Stimulated activated CD4-positive, alpha-beta T cell treated with anti-CD3 and anti-CD28 coated beads, Interleukin-1b, Interleukin-23, amount 100 ng/mL, for 48 hours (primary cell): ENCODE measurements at places on chromosomes 5 and 9.

- DNase-seq = no peak
These were observed 269.4 kb upstream of the IRX1 start for GRCh38 chr5:3325972-3326840.

DNA sequence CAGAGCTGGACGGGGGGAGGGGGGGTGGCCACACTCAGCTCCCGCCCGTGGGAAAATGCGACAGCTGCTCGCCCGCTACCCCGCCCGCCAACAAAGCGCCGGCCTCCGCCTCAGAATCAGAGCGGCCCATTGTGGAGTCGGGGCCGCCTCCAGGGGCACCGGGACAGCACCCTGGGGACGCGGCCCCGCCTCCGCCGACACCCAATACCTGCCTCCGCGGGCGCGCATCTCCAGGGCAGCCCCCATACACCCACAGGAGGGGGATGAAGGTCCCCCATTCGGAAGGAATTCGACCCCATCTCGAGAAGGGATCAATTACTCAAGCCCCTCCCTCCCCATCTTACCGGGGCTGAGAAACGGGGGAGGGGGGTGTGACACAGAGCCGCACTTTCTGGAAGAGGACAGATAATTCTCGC lies 1.3 kb downstream of the NOTCH1 start:
- peak; percentile 63 for DNase-seq

DNA sequence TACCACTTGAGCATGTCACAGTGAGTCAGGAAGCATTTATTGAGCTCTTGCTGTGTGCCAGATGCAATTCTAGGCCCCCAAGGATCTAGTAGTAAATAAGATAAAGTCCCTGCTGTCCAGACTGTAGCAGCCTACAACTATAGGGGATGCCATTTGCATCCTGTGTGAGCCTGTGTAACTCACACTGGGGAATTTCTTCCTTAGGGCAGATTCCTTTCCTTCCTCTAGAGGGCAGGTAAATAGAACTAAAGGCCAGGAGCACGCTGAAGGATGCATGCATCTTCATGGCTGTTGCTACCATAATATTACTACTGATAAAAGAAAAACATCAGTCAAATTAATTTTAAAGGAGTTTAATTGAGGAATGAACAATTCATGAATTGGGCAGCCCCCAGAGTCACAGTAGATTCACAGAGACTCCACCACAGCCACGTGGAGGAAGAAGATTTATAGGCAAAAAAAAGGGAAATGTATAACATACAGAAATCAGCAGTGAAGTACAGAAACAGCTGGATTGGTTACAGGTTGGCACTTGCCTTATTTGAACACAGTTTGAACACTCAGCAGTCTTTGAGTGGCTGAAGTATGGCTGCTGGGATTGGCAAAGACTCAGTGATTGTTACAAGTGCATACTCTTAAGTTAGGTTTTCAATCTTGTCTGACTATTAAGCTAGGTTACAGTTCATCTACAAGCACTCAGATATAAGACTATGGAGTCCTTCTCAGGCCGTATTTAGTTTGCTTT lies 98.9 kb downstream of the ACTL7B start:
- DNase-seq = no peak

DNA sequence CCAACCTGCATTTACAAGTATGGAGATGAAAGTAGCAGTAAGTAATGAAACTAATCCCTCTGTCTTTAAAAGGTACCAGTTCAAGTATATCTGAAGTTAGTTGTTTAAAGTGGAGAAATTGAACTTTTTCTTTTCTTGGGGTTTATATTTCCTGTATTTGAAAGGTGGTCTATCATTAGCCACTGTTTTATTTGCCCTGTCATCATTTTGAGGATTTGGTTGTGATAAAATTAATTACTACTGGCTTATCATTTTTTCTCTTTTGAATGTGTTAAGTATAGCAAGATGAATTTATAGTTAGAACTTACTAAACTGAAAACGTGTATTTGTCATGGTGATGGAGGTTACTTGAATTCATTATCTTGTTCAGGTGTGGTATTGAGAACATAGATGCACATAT lies 25.1 kb downstream of the NCBP1 start:
- DNase-seq = no peak

GRCh38 chr9:24413651-24414050 lies 132.0 kb downstream of the IZUMO3 start:
- DNase-seq = no peak

DNA sequence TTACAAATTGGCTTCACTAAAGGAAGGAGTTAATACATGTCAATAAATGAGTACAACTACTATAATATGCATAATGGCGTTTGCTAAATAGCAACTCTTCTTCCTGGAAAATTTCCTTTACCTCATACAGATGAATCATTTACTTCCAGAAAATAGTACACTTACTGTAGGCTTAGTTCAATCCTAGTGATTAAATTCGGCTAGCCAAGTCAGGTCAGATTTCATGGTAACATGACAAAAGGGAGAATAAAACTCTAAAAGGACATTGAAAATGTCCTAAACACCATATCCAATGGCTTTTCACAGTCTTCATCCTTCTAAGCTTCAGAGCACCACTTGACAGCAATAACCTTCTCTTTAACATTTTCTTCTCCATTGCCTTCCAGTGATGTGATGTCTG lies 42.1 kb upstream of the ZFAND5 start:
- no peak for DNase-seq

DNA sequence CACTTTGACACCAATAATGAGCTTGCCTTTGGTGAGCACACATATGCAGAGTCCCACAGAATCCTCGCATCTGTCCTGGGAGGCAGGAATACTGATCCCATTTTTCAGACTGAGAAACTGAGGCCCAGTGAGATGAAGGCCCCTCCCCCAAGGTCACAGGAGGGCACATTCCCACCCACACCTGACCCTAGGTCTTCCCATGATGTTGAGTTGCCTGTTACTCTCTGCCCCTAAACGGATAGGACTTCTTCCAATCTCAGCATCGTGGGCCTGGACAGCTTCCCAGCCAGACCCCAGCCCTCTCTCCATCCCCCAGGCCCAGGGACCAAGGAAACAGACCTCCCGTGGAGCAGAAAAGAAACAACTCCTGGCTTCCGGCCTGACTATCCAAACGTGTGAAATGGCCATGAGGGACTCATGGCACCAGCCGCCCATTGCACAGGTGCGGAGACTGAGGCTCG lies 877 bp downstream of the SH3GLB2 start:
- DNase-seq = no peak

DNA sequence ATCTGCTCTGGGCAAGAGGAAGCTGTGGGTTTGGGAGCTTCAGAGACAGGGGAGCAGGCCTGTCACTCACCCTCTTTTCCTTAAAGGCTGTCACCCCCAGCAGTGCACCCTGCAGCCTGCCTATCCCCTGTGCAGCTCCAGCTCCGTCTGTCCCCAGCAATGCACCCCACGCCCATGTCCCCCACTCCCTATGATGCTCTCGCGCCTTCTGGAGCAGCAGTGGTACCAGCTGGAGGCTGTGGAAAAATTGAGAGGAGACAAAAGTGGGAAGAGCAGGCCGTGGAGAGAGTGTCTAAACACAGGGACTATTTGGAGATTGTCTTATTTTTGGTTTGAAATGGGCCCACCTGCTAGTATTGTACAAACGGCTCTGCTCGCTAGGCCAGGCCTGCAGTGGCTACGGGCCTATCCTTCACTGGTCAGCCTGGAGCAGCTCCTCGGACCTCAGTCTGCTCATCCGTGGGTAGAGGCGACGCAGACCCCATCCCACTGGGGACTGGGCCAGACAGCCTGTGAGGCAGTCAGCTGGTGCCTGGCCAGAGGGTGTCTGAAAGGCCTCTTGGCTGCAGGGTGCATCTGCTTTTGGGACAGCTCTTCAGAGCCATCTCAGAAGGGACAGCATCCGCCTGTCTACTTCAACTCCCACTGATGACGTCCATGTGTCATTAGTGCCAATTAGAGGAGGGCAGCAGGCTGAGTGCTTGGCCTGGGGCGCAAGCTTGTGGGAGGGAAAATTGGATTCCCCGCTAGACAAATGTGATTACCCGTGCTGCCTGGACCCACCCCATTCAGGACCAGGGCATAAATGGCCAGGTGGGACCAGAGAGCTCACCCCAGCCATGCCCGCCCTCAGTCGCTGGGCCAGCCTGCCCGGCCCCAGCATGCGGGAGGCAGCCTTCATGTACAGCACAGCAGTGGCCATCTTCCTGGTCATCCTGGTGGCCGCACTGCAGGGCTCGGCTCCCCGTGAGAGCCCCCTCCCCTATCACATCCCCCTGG lies at the start of gene DBH:
TSS of gene DBH (plus strand) at position 831 of the 999 bp plus-strand sequence. CDS start at position 840, 9 bp downstream.
- DNase-seq = no peak

GRCh38 chr5:108266242-108266641 lies 115.7 kb downstream of the FBXL17 start:
- no peak for DNase-seq

- no peak for DNase-seq
These were observed 21.4 kb downstream of the CMBL start for GRCh38 chr5:10286162-10286861.

DNA sequence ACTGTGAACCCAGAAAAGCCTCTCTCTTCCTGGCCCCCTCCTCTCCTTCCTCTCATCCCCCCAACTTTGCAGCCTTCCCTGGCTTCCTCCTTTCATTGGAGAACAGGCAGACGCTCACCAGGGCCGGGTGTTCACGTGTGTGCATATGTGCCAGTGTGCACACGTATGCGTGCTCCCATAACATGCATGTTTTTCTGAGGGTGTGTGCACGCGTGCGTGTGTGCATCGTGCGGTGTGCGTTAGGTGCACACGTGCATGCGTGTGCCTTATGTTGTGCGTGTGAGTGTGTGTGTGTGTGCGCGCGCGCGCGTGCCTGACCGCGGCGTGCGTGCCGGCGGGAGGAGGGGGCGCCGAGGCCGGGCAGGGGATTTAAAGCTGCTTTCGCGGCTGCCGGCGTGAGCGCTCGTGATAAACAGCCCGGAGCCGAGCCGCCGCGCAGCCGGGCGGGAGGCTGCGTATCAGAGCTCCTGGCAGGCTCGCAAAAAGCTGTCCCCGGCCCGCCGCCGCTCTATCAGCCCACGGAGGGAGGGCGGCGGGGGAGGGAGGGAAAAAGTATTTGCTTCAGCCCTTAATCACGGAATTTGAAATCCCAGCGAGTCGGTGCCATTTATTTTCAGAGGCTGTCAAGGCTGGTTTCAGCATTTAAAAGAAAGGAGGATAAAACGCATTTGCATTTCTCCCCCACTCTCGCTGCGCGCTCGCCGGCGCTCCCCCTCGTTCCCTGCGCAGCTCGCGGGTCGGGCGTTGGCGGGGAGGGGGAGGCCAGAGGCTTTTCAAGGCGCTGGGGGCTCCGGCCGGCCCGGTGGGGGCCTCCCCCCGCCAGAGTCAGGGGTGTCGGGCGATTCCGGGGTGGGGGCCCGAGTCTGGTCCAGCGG lies 183.9 kb downstream of the C9orf50 start:
- no peak for DNase-seq

DNA sequence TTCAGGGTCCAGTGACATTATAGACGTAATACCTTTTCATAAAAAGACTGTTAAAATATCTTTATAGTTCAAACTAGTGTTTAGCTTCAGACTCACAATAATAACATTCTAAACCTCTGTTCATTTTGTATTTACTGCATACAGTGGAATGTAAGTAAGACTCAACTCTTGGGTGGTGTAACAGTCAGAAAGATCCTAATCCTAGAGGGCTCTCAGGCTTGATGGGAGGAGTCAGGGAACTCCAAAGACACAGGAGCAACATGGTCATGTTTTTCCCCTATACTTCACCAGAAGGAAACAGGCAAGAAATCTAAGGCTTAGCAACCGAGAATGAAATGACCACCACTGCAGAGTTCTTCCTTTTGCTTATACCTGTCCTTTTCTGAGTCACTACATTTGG lies 82.6 kb downstream of the MRPS27 start:
- DNase-seq = no peak

DNA sequence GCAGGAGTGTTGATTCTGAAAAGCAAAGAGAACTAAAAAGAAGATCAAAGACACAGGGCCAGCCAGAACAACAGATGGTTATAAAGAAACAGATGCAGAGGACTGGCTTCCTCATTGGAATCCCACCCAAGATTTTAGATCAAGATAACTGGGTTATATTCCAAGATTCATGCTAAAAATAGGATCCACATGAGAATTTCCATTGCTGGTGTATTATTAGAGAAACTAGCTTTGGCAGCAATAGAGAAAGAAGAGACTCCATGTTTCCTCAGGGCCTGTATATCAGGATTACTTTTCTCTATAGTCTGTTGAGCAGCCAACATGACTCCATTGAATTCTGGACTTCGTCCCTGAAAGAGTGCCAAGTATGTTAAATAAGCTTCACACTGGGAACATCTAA lies 367.3 kb downstream of the TUSC1 start:
- DNase-seq = no peak

DNA sequence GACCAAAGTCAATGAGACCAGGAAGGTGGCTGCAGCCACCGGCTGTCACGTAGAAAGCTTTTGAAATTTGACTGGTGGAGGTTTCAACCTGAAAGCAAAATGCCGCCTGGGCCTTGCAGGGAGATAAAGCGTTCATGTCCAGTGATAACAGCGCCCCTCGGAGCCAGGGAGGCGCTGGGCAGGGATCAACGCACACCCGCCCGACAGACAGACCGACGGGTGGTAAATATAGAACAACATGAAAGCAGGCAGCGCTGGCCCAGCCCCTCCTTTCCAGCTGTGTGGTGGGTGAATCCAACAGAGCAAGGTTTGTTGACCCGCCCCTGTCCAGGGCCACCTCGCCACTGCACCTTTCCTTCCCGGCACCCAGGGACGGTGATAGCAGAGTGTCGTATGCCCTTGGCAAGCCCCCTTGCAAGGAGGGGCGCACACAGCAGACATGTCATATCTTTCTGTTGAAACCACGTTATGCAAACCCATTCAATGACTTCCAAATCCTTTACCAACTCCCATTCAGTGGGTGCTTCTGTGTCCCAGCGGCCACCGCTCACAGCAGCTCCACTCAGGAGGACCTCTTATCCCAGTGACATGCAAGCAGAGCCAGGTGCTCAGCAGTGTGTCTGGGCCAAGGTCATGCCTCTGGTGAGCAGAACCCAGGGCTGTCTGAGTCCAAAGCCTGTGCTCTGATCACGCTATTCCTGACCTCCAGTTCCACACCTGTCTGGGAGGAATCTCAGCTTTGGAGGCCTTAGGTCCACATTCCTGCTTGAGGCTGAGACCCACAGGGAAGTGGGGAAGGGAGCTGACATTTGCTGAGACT lies 38.7 kb downstream of the NKX2-5 start:
- no peak for DNase-seq

DNA sequence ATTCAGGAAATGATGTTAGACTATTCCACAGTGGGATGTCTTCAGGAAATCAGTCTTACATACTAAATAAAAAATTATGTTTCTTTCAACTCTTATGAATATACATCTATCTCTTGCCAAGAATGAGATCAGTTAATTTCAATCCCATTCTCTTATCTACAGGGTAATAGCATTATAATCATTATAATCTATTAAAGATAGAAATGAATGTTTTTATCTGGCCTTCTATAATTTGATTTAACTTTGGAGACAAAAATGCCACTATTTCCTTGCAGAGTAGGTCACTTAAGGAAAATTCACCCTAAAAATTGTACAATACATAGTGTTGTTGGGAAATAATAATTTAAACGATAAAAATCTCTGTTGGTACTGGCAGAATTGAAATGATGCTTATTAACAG lies 96.4 kb downstream of the HOMER1 start:
- no peak for DNase-seq

DNA sequence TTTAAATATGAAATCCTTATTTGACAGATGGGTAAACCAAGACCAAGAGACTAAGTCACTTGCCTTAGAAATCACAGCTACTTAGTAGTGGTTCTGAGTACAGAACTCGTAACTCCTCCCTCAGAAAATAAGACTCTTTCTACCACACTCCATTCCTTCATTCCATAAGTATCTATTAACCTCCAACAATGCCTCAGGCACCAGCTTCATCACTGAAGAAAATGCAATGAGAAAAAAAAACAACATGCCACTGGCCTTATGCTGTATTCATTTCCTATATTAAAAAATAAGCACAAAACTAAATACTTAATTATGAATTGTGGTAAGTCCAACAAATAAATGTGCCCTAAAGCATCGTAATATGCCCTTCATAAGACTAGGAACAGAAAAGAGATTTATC lies 13.5 kb upstream of the FREM1 start:
- no peak for DNase-seq
